Natural killer cell (primary cell): ENCODE measurements at places on chromosomes 12 and 14.

DNA sequence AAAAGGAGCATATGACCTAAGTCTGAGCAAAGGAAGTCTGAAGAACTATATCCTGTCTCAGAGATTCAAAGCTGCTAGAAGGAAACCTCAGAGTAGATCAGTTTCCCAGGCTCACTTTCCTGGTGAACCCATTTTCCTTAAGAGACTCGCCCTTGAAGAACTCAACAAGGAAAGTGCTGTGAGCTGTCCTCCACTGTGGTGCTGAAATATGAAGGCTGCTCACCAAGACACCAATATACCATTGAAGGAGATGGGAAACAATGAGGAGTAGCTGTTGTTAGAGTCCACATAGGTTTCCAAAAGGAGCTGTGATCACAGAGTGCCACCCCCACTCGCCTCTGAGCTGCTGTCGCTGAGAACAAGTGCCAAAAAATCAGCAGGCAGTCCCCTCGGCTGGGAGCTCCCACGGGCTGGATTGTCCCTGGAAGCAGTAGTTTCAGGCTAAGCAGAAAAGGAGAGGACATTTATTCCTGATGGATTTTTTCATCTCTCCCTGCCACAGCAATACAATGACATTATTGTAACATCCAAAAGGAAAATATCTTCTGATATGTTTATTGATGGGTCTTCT, 282.1 kb downstream of the RPS29 start:
- no peak overlapping the region for H3K27ac ChIP-seq
- H3K36me3 ChIP-seq = no peaks in the 10 kb centered on the region
- H3K27me3 ChIP-seq = no peaks in the 10 kb centered on the region

- H3K27me3 ChIP-seq = no peaks in the 10 kb centered on the region
- no peak overlapping the region for H3K4me3 ChIP-seq
- peaks cover 3% of the 10 kb centered on the region for H3K36me3 ChIP-seq
- no peak overlapping the region for H3K27ac ChIP-seq
- peaks cover 22% of the 10 kb centered on the region for H3K4me1 ChIP-seq
Measured at GRCh38 chr14:50099335-50099734, 17.0 kb downstream of the VCPKMT start.

DNA sequence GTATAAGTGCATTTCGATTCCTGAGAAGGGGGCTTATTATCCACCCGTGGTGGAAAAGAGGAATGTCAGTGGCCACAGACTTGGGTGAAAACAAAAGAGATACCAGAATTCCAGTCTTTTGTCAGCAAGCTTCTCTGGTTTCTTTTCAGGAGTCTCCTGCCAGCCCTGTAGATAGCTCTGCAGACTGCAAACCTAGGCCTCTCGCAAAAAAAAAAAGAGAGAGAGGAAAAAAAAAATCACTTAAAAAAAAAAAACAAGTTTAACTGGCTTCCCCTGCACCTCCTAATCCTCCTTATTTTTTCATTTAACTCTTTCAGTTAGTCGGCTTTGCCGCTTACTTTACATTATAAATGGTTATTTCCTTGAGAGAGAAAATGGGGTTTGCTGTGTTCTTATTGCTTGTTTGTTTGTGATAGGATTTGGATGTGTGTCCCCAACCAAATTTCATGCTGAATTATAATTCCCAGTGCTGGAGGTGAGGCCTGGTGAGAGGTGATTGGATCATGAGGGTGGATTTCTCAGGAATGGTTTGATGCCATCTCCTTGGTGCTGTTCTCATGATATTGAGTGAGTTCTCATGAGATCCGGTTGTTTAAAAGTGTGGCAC, 170.0 kb downstream of the BCL11B start:
- no peak overlapping the region for H3K27ac ChIP-seq
- no peak for DNase-seq
- no peak overlapping the region for H3K4me3 ChIP-seq
- no peaks in the 10 kb centered on the region for H3K27me3 ChIP-seq

DNA sequence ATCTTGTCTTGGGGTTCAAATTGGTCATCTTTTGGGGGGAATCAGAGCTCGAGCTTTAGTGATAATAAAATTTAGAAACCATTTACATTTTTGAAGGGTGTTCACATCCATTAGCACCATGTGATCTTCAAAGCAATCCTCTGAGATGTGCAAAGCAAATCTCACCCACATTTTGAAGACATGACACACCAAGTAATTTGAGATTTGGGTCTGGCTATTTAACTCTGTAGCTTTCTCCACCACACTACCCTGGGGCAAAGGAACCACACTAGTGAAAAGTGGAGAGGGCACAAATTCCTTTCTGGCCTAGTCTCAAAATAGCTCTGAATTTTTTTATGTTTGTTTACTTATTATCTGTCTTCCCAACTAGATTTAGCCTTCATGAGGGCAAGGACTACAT, 46.6 kb upstream of the TMEM233 start:
- H3K36me3 ChIP-seq = no peaks in the 10 kb centered on the region
- no peaks in the 10 kb centered on the region for H3K4me1 ChIP-seq
- no peak overlapping the region for H3K4me3 ChIP-seq
